ENCODE measurements at places on chromosomes 2 and 18. TPM values are rescaled to one million over a fixed set of nuclear protein-coding genes. Genes with fewer than 3 reads are reported as not detected.

- no peak for DNase-seq
Measured at GRCh38 chr2:219959471-219959870, 332.0 kb downstream of the SLC4A3 start.

Gene CAPN14
- 0.07 TPM for polyA plus RNA-seq

GRCh38 chr2:203914546-203915182 lies 21.9 kb upstream of the ICOS start:
- no peak for DNase-seq

- DNase-seq: no peak
Measured at GRCh38 chr2:58140508-58141072, 94.0 kb downstream of the VRK2 start.

GRCh38 chr2:109195193-109196045 lies 66.4 kb downstream of the SH3RF3 start:
- no peak for DNase-seq

- DNase-seq: no peak
Measured at GRCh38 chr2:160039166-160039903, 23.1 kb downstream of the PLA2R1 start.

Gene PAX8
- polyA plus RNA-seq: 298 TPM

Gene SH3RF3
- 5.6 TPM for polyA plus RNA-seq

DNA sequence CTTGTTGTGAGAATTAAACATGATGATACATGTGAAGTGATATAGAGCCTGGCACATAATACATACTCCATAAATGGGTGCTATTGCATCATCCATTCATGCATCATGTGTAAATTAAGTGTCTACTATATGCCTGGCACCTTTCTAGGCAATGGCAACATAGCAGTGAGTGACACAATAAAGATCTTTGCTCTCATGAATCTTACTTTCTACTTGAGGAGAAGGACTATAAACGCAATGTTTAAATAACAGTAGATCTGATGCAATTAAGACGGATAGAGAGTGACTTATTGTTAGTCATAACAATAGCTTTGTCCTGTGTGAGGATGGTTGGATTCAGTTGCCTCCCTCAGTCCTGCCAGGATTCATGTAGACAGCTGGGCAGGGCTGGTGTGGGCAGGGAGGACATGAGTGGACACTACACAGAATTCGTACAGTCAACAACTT lies 88.4 kb upstream of the NPAS2 start:
- DNase-seq: no peak

- DNase-seq: no peak
Measured at GRCh38 chr2:152532241-152532640, 185.0 kb downstream of the PRPF40A start.

DNA sequence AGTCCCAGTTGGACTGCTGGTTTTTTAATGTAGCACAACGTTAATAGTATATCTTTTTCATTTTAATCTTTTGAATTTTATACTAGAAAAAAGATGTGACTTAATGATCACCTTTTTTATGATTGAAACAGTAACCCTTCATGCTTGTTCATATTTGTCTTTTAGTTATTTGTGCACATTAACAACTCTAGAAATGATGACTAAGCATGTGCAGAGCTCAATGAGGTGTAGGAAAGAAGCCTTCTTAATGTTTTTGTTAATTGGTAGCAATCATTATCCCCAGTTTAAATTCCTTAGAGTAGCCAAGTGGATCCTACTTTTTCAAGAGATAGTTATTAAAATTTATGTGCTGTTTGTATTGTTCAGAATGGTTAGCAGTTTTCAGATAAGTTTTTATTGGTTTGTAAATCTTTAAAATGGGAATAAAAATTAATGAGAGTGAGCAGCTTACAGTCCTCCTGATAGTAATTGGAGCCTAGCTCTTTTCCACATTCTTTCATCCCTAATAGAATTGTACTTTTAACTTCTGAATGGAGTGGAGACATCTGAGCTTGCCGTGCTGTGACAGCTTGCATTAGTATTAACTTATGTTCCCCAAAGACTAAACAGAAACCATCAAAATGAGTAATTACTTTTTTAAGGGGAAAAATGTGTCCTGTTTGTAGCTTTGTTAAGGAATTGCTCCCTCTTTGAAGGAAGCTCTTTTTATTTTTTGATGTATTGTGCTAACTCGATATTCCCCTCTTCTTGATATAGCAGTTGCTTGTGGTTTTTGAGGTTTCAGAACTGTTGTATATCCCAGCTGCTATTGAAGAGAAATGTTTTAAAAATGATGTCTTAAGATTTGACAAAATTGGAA lies 17.3 kb downstream of the PIK3C3 start:
- peak; percentile 83 for DNase-seq

GRCh38 chr2:90076311-90076710 lies 1384.8 kb downstream of the RPIA start:
- DNase-seq: no peak

Gene MYO7B
- 29.5 TPM for polyA plus RNA-seq

Gene TMEM37
- 71.8 TPM for polyA plus RNA-seq

DNA sequence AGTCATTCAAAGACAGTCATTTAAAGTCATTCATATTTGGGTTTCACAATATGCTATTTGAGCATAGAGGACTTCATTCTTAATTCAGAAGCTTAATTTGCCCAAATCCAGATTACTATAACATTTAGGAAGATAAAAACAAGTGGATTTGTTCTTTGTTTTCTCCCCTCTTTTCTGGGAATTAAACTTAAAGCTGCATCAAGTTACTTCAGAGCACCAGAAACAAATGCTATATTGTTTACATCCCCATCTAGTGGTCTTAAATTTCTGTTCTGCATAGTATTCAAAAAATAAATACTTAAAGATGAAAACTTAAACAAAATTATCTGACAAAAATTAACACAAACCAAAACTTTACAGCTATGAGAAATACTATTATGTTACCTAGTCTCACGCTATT lies 34.7 kb upstream of the MARCHF7 start:
- DNase-seq: no peak

Gene GALNT13
- 1.5 TPM for polyA plus RNA-seq

DNA sequence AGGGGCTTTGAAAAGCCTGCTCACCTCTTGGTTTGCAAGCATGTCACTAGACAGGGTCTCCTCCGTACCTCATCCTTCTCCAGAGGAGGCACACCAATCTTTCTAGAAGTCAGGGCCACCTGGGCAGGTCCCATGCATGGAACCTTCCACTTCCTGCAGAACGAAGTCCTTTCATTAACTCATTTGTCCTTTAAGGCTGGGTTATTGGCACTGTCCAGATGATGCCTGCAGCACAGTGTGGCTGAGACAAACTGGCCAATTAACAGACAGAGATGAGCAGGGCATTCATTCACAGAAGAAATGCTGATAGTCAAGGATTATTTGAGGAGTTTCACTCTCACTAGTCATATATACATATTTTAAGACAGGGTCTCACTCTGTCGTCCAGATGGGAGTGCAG lies 245.3 kb downstream of the TFCP2L1 start:
- no peak for DNase-seq

Gene WDFY1
- 52.2 TPM for polyA plus RNA-seq

DNA sequence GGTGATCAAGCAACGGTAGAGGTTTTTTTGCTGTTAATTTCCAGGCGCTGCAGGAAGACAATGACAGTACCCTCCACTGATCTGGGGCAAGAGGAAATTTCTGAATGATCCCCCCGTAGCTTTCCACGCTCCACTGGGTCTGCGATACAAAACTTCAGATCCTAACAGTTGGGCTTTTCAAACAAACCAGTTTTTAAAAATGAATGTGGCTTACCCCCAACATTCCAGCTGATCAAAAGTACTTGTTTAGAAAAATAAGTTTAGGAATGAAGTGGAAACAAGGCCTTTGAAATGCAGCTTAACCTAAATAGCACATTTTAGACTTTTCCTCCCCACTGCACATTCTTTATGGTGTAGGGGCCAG lies 5.7 kb downstream of the ZFP36L2 start:
- no peak for DNase-seq

GRCh38 chr2:170669909-170670308 lies 45.2 kb upstream of the SP5 start:
- no peak for DNase-seq

Gene FAM161A
- polyA plus RNA-seq: 30.4 TPM

Gene TRIM43B
- polyA plus RNA-seq: 0.24 TPM

DNA sequence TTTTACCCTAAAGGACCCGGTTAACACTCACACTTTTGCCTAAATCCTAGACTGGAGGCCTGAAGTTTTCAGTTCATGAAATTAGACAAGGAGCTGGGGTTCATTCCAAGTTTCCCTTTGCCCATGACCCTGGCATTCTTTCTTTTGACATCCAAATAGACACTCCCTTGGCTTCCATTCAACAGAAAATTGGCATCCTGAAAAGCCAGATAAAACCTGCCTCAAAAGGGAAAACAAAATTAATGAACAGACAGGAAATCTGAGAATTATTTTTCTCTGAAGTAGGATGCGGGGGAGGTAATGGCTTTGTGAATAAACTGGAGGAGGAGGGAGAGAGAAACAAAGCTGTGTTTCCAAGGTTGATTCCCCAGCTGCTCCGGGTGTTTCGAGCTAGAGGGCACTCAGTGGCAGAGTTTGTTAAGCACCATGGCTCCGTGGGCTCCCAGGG lies 41.0 kb downstream of the SPP2 start:
- peak; percentile 47 for DNase-seq

Gene KYNU
- 5.6 TPM for polyA plus RNA-seq

- no peak for DNase-seq
Measured at GRCh38 chr18:63022429-63023022, 297.0 kb downstream of the BCL2 start.

Gene CXCR4
- 47.6 TPM for polyA plus RNA-seq

GRCh38 chr18:4455113-4455811 lies at the start of gene DLGAP1:
Gene DLGAP1, minus strand, starts transcription at chr18:4455307.
- peak; percentile 79 for DNase-seq

DNA sequence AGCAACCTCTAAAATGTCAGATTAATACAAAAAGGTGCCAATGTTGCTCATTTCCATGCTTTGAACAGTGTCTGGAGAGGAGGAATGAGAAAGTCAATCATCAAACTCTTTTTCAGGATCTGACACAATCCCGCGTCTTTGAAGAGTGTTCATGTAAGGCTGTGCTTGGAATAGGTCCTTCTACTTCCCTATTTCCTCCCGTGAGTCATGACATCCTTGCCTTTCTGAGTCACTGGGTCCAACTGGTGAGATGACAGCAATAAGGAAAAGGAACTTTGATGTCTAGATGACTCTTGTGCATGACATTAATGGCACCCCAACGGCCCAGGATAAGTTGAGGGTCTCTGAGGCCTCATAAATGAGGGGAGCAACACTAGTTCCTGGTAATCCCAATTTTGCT lies 109.0 kb upstream of the CELF4 start:
- no peak for DNase-seq

DNA sequence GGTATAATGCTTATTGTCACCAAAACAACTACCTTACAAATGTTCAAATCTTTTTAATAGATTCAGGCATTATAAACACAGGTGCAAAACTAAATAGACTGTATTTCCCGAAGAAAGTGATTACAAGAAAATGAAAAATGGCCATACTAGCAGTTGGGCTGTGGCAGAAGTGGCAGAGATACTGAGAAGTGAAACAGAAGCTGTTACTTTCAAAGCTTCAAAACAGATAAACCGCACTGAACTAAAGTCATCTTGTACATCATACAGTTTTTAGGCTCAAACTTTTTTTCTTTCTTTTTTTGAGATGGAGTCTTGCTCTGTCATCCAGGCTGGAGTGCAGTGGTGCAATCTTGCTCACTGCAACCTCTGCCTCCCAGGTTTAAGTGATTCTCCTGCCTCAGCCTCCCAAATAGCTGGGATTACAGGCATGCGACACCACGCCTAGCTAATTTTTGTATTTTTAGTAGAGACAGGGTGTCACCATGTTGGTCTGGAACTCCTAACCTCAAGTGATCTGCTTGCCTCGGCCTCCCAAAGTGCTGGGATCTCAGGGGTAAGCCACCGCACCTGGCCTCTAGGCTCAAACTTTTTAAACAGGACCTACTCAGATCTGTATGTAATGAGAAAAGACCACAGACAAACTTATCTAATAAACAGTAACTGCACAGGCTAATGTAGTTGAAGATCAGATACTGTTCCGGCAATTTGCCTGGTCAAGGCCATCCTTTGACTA lies 77.9 kb upstream of the SATB2 start:
- DNase-seq: no peak

- no peak for DNase-seq
Measured at GRCh38 chr18:36212301-36213171, 25.2 kb downstream of the MOCOS start.

Gene CIB4
- polyA plus RNA-seq: 0.30 TPM

- DNase-seq: no peak
Measured at GRCh38 chr18:62952807-62953206, 237.5 kb downstream of the PHLPP1 start.

Data from renal pelvis (tissue), 12 donors.